Activated B cell treated with CpG ODN at 0.5 μM for 24 hours (primary cell): ENCODE measurements at places on chromosomes 6 and 20.

GRCh38 chr20:22572491-22572890 lies 11.9 kb downstream of the FOXA2 start:
- no peak for DNase-seq

DNA sequence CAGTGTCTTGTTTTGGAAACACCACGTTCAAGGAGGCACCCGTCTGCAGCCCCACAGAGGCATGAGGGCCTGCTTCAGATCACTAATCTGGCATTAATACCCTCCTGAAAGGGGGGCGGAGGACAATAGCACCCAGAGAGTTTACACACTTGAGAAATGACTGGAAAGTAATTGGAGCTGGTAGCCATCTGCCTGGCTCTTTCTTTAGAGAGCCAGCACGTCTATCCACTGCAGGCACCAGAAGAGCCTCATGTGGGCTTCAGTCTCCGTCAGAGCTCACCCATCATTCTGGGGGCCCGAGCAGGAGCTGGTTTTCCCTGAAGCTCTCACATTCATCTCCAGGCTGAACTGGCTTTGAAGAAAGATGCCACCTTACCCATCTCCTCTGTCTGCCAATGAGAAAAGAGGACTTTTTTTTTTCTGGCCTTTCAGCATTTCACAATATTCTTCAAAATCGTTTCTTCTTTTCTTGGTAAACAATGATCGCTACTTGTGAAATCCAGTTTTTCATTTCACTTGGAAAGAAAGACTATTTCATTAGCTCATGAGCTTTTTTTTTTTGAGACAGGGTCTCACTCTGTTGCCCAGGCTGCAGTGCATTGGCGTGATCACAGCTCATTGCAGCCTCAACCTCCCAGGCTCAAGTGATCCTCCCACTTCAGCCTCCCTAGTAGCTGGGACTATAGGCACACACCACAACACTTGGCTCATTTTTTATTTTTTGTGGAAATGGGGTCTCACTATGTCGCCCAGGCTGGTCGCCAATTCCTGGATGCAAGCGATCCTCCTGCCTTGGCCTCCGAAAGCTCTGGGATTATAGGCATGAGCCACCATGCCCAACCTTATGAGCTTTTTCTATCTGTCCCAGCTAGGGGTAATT lies 124.7 kb upstream of the ZNF217 start:
- DNase-seq, result no peak

- DNase-seq, result no peak
Measured at GRCh38 chr6:25171301-25171700, 107.9 kb upstream of the CARMIL1 start.

- DNase-seq, result no peak
Measured at GRCh38 chr20:50561379-50562078, 51.3 kb downstream of the PTPN1 start.

DNA sequence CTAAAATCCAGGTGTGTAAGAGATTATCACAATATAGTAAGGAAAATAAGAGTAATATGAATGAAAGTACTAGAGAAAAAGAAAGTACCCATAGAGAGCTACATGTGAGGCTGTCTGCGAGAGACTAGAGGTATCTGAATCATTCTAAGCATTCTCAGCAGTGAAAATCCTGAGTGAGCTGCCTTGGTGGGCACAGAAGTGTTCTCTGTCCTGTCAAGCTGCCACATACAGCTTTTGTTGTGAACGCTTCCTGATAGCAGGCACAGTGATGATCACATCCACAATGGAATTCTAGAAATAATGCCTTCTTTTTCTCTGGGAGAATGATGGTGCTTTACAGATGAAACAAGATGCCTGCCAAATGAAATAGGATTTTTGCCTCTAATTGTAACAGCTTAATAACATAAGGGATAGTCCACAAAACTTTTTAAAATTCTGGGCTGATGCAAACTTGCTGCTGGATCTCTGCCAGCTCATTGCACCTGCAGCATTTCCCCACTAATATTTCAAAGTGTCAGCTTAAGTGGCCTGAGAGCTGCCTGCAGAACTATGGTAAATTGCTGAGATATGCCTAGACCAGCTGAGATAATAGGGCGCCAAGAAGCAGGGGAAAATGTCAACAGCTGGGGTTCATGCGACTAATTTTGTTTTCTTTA lies 620.5 kb downstream of the DOK5 start:
- no peak for DNase-seq

- DNase-seq, result no peak
Measured at GRCh38 chr20:15911581-15911980, 661.7 kb downstream of the KIF16B start.

DNA sequence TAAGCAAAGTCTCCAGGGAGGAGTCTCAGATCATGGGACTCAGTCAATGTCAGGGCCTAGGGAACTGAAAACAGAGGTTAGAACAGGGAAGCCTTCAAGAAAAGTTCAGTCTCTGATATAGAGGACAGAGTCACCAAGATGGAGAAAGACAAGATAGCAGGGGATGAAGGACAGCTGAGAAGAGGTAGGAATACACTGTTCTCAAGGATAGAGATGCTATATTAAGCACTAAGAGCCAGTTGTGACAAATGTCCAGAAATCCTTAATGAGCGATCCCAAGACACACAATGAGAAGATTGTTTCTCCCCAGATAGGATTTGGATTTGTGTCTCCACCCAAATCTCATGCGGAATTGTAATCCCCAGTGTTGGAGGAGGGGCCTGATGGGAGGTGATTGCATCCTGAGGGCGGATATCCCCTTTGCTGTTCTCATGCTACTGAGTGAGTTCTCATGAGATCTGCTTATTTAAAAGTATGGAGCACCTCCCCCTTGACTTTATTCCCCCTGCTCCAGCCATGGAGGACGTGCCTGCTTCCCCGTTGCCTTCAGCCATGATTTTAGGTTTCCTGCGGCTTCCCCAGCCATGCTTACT lies 168.2 kb downstream of the AKAP7 start:
- DNase-seq, result no peak

GRCh38 chr6:146339716-146340115 lies 203.9 kb upstream of the RAB32 start:
- DNase-seq, result no peak

GRCh38 chr20:7180256-7181045 lies 413.0 kb downstream of the BMP2 start:
- no peak for DNase-seq

DNA sequence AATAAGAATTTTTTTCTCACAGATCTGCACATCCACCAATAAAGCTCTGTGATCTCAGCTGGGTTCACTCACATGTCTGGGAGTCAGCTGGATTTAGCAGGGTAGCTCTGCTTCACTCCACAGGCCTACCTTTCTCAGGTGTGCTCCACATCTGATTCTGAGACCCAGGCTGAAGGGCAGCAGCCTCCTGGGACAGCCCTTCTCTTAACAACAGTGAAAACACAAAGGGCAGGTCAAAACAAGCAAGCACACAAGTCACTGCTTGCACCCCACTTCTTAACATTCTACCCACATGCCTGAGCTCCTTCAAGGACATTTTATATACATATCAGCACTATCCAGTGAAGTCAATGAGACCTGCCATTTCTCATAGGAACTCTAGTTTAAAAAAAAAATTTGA lies 96.0 kb upstream of the MAP3K4 start:
- no peak for DNase-seq

DNA sequence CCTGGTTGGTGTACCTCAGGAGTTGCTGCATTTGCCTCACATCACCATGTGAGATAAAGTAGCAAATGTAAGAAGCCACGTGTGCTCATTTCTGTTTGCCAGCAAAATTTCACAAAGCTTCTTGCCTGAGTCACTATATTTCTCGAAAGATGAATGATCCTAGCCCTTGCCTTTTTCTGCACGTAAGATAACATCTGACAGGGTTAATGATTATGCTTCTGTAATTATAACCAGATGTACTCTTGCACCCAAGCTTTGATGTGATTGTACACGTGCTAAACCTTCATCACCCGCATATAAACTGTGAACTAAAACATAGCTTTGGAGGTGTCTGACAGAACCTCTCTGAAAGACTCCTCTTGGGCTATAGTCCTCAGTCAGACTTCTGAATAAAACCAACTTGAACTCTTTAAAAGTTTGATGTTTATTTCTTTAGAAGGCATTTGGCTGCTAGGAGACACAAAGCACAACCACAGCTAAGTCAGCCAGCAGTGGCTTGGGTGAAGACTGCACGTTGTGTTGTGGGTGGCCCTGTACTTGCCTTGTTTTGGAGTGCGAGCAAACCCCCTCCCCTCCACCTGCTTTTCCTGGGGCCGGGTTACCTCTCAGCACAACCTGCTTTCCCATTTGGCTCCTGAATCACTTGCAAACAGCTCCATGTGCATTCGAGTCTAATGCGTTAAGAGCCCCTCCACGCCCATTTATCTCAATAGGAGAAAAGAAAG lies 19.3 kb downstream of the PROKR2 start:
- no peak for DNase-seq

DNA sequence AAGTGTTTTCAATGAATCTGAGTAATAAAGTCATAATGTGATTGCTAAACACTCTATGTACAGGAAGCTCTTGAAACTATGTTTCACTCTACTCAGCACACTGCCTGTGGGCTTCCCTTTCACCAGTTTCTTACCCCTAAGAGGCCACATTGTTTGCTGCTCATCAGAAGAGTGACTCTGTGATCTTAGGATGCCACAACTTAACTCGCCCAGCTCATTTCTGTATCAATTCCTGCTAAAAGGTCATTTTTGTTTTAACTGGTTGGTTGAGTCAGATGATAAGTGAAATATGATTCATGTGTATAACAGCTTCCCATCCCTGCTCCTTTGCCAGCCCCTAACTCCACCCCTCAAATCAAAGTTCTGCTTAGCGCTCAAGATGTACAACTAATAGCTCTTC lies 9.8 kb upstream of the NDUFAF4 start:
- no peak for DNase-seq

DNA sequence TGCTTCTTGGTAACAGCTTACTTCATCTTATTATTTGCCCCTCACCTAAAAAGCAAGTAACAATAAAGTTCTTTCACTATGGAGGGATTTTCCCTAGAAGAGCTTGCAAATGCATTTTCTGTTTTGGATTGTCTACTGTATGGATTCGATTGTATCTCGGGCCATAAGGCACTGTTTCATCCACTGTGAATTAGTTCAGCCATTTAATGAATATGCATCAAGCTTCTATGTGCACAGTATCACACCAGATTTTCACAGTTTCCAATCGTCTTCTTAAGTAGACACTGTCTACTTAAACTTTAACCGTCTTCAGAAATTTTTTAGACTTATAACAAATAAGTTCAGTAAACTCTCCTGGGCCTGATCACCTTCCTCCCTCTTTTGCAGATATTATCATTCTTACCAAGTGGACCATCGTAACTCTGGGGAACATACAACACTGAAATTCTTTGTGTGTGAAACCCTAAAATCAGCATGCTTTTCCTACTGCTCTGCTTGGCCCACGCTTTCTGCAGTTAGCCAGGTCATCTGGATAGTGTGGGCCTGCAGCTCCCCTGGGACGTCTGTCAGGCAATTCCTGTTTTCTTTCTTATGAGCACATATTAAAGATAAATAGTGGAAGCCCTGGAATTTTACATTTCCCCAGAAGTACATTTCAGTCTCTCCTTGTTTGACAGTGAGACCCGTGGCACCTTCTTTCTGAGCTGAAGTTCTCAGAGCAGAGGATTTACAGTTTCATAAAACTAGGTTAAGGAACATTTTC lies 136.5 kb upstream of the PDE10A start:
- DNase-seq, result no peak

GRCh38 chr20:38002422-38002821 lies 30.8 kb downstream of the TTI1 start:
- no peak for DNase-seq

DNA sequence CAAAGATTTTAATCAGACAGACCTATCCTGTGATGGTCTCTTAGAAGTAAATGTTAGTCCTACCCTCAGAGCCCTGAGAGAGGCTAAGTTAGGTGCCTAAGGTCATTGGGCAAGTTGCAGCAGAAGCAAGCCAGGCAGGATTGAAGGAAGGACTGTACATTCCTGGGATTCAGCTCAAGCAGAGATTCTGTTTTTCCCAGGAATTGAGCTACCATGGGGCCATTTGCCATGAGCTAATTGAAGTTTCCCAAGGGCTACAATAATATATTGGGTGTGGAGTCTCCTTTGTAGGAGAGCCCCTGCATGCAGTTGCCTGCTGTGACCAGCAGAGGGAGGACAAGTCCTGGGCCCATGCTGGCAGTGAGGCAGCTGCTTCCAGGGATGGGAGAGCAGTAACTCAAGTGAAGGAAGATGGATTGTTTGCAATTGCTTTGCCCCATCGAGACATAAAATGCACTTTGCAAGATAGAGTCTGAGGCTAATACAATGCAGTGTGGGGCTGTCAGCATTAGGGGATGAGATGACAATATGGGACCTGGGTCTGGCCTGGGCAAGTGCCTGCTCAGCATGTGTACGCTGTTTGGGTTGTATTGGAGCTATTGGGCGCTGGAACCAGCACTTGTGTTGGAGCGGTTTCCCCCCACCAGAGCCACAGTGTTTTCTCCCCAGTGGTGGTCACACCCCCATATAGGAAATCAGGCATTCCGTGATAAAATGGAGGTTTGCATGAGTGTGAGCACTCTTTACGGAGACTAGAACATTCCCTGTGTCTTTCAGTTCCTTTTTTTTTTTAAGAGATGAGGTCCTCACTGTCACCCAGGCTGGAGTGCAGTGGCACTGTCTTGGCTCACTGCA lies 27.9 kb downstream of the DNMT3B start:
- peak; percentile 46 for DNase-seq

DNA sequence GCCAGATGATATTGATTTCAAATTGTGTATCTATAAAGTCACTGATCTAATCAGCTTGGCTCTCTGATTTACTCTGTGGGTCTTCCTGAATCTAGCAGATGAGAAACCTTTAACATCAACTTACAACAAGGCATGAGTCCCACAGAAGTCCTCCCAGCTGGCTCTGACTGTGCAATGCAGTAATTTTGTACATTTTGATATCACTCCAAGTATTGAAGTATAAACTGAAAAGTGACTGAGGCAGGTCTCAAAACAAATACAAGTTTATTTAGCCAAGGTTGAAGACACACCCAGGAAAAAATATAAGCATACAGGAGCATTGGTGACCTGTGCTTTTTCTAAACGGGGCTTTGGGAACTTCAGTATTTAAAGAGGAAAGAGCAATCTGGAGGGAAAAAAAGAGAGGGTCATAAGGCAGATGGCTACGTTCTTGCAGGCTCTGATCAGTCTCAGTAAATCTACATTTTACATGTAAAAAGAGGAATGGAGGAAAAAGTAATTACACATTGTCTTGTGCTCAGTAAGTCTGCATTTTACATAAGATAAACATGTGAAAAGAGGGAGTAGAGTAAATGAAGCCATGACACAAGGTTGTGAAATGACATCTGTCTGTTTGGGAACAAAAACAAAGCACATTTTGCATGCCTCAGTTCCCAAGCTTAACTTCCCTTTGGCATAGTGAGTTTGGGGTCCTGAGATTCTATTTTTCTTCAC lies 59.5 kb downstream of the CRYBG1 start:
- DNase-seq, result no peak

DNA sequence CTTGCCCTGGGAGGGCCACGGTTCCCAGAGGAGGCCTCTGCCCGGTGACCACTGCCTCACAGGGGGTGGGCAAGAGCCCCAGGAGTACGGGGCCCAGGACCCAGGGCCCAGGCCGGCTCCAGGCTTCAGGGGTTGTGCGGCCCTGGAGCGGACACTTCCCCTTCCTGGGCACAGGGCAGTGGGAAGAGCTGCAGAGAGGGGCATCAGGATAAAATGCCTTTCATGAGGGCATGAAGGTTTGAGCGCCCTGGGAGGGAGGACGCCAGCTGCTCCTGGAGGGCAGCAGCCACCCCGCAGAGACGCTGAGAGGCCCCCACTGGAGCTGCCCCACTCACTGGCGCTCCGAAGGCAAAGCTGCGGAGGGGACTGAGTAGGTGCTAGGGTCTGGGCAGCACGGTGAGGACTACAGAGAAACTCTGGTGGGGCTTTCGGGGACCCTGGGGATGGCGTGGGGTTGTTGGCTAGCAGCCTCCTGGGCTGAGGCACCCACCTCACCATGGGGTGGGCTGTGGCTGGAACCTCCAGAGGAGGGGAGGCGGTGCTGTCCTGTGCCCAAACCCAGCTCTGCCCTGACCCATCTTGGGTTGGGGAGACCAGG lies 10.4 kb downstream of the LAMA5 start:
- no peak for DNase-seq
